ENCODE measurements at places on chromosomes 12 and 14.

DNA sequence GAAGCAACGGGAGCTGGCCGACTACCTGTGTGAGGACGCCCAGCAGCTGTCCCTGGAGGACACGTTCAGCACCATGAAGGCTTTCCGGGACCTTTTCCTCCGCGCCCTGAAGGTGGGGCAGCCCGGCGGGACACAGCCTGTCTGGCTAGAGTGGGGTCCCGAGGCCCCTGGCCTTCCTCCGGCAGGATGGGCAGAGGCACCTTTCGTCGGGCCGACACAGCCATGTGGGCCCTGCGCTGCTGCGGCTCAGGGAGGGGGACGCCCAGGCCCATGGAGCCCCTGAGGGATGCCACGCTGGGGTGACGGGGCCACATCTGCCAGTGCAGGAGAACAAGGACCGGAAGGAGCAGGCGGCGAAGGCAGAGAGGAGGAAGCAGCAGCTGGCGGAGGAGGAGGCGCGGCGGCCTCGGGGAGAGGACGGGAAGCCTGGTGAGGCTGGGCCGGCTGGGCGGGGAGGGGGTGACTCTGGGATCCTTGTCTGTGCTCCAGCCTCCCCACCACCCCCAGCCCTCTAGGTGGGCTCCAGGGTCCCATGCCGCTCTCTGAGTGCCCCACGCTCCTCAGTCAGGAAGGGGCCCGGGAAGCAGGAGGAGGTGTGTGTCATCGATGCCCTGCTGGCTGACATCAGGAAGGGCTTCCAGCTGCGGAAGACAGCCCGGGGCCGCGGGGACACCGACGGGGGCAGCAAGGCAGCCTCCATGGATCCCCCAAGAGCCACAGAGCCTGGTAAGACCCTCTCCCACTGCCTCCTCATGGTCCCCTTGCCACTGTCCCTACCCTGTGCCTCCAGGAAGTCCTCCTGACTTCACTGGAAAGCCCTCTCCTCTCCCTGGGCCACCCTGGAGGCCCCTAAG lies 10.9 kb upstream of the ADSS1 start:
- DNase-seq: no peak

DNA sequence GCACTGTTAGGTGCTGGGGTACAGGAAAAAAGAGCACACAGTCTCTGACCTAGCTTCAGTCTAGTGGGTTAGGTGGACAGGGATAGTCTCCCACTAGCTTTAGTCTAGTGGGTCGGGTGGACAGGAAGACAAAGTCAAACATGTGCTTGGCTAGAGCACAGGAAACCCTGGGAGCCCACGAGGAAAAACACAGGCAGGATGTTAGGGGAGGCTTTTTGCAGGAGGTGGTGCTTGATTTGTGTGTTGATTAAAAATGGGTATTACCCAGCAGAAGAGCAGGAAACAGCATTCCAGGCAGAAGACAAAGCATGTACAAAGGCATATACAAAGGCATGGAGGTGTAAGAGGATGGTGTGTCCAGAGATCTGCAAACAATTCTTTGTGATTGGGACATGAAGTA lies 23.3 kb downstream of the SLC38A2 start:
- DNase-seq: no peak

- no peak for DNase-seq
Measured at GRCh38 chr12:120116441-120116791, at the start of gene RAB35. RAB35 (minus strand) TSS chr12:120116753; CDS start chr12:120116650, 103 bp downstream.

GRCh38 chr14:103213331-103213730 lies 90.1 kb downstream of the TNFAIP2 start:
- DNase-seq: no peak
